ENCODE measurements at places on chromosomes 4 and X.

DNA sequence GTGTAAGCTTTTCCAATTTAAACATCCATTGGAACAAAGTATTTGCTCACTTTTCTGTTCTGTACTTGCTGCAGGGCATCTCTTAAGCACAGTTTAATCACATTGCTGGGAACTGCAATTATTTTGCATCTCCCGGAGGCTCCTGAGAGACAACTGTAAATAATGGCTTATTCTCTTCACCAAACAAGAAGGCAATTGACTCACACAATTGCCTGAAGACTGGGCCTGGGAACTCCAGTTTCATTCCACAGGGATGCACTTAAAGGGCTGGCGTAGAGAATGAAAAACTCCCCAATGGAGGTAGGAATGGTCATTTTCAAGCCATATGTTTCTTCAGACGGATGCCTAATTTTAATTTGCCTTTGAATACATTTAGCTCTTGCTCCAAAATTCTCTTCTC is 29.5 kb downstream of the TFDP3 start:
- no peak for ATAC-seq

DNA sequence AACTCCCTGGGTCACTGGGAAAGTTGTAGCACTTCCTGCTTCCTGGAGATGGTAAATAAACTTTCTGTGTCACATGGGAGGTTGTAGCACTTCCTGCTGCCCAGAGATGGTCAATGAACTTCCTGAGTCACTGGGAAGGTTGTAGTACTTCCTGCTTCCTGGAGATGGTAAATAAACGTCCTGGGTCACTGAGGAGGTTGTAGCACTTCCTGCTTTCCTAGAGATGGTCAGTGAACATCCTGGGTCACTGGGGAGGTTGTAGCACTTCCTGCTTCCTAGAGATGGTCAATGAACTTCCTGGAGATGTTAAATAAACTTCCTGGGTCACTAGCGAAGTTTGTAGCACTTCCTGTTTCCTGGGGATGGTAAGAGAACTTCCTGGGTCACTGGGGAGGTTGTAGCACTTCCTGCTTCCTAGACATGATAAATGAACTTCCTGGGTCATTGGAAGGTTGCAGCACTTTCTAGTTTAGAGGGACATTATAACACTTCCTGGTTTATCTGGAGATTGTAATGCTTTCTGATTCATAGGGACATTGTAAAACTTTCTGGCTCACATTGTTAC is 62.3 kb upstream of the CD99 start:
- ATAC-seq = no peak

DNA sequence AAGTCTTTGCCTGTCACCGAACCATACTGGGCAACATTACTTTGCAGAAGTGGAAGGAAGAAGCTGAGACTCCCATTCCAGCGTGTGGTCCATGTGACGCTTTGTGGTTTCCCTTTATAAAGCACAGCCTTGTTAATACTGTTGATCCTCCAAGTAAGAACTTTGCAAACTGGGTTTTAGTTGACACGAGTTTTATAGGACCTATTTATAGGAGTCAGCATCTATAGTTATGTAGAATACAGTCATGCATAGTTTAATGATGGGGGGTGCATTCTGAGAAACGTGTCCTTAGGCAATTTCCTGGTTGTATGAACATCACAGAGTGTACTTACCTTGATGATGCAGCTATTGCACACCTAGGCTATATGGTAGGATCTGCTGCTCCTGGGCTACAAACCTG is 1879.4 kb upstream of the TENM3 start:
- no peak for ATAC-seq

DNA sequence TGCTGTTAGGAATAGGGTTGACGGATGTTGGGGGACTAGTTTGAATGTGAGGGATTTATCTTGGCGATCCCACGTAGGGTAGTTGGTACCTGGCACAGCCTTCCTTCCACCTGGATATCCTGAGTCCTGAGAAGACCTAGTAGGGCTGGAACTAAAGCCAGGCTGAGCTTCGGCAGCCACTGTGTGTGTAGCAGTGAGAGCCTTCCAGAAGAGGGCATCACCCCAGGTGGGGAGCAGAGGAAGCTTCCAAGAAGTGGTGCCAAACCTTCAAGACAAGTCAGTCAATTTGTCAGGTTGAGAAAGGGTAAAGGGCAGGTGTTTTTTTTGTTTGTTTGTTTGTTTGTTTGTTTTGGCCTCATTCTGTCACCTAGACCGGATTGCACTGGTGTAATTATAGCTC is 1.2 kb upstream of the FGFBP2 start:
- ATAC-seq = 0 out of 3 replicates have a peak, but pooled peaks have one; percentile 29

DNA sequence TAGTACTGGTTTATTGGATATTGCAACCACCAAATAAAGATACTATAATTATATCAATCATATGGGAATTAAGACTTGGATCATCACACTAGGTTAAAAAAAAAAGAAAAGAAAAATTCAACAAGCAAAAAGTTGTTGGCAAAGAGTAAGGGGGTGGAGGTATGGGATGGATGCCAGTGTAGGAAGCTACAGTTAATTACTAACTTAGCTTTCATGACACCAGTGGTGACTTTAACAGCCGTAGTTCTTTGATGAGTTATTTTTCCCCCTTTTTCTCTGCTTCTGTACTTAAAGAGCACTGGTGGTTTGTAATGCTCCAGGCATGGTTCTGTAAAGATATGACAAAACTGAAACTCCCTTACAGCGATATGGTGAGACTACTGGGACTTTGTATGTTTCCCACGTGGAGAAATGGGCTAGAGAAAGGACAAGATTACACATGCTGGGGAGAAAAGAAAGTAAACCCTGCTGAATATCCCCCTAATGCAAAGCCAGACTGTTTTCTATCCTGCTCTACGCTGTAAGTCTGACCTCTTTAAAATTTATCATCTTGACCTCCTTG is 210.8 kb downstream of the SPOCK3 start:
- ATAC-seq = no peak

DNA sequence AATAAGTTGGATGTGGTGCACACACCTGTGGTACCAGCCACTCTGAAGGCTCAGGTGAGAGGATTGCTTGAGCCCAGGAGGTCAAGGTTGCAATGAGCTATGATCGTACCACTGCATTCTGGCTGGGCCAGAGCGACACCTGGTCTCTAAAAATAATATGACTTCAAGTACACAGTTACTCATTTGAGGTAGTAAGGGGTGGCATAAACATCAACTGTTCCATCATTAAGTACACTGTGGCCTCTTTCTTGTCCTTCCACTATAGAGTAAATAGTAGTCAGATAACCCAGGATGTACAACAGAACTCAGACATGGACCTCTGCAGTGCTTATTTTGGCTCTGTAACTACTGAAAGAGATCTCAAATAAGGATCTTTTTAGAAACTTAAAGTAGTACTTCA is 10.6 kb downstream of the FAM9B start:
- ATAC-seq = no peak

DNA sequence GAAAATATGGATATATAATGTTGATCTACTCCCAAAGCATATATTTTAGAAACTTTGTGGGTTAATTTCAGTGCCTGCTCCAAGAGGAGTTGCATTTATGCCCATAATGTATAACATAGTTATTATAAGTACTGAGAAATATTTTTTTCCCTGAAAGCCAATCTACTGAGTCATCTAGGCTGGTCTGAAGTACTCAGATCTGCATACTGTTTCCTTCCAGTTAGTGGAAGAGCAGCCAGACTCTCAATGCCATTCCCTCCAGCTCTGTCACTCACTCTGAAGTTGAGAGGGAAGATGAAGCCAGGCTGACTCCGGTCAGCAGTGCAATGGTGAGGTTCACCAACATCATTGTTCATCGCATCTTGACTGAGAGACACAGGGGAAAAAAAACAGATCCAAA is 505.1 kb downstream of the PPARGC1A start:
- ATAC-seq = no peak

GRCh38 chr4:81565142-81565870 is 93.6 kb upstream of the RASGEF1B start:
- no peak for ATAC-seq

GRCh38 chrX:106672527-106672926 is 54.0 kb upstream of the RNF128 start:
- ATAC-seq = no peak

DNA sequence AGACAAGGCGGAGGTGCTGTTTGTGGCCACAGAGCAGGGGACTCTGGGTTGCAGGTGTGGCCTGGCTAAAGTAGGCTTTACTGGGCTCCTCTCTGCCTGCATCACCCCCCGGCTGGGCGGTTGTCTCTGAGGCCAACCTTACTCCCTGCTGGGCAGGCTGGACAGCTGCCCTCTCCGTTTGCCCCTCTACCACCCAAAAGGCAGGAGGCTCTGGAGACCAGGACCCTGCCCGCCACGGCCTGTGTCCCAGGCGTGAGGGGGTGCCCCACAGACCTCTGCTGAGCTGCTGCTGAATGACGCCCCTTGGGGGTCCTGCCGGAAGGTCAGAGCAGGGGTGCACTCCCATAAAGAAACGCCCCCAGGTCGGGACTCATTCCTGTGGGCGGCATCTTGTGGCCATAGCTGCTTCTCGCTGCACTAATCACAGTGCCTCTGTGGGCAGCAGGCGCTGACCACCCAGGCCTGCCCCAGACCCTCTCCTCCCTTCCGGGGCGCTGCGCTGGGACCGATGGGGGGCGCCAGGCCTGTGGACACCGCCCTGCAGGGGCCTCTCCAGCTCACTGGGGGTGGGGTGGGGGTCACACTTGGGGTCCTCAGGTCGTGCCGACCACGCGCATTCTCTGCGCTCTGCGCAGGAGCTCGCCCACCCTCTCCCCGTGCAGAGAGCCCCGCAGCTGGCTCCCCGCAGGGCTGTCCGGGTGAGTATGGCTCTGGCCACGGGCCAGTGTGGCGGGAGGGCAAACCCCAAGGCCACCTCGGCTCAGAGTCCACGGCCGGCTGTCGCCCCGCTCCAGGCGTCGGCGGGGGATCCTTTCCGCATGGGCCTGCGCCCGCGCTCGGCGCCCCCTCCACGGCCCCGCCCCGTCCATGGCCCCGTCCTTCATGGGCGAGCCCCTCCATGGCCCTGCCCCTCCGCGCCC is 920 bp downstream of the HTT-AS start:
- peak; percentile 77 for ATAC-seq

GRCh38 chr4:184824081-184824775 is 1.5 kb downstream of the ACSL1 start:
- ATAC-seq = no peak

- ATAC-seq = no peak
Measured at GRCh38 chrX:19291086-19291485, 52.6 kb upstream of the PDHA1 start.

DNA sequence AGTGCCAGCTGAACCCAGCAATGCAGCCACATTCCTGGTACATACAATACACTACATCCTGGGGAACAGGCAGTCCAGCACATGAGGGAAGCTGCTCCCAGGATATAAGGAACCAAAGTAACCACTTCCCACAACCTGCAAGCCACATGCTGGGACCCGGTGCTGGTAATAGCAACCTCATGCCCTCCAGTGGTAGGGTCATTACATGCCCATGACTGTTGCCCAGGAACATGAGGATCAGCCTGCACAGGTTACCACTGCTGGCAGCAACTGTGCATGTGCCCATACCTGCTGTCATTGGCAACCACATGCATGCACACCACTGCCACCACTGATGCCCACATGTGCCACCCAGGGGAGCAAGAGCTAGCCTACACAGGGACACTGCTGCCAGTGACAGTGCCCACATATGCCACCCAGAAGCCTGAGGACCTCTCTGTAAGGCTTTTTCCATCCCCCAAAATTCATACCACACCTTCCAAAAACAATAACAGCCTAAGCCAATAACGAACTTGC is 1982.5 kb downstream of the ARAP2 start:
- ATAC-seq = no peak

Data from SK-N-SH treated with all-trans-retinoic acid at 6 μM for 48 hours (cell line).